BJ (cell line): ENCODE measurements at places on chromosomes 7 and 10.

DNA sequence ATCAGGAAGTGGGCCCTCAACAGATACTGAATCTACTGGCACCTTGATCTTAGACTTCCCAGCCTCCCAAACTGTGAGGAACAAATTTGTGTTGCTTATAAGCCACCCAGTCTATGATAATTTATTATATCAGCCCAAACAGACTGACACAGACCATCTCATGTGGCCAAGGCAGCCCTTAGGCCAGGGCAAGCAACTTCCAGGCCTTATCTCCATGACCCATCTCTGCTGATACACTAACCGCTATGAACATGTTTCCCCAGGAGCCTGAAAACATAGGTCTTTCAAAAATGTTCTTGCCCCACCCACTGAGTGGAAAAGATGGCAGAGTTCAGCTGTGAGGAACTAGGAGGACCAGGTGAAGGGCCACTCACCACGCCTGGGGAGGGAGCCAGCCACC is 3.2 kb upstream of the BLOC1S2 start:
- DNase-seq = no peak

GRCh38 chr7:40545739-40546138 is 410.9 kb downstream of the SUGCT start:
- DNase-seq = no peak

DNA sequence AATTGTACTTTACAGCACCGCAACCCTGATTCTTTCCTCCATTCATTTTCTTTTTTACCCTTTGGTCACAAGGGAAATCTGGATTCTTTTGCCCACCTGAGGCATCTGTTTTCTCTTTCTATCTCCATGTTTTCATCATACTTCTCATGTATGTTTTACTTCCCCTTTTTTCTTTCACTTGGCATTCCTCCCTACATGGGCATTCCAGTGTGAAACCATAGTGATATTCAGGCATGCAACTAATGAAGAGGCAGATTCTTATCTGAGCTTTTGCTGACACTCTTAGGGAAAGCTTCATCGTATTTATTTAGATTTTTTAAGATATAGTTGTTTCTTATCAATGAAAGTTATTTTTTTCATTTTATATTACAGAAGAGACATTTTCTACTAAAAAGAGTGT is 405.2 kb upstream of the TEX47 start:
- DNase-seq = no peak

DNA sequence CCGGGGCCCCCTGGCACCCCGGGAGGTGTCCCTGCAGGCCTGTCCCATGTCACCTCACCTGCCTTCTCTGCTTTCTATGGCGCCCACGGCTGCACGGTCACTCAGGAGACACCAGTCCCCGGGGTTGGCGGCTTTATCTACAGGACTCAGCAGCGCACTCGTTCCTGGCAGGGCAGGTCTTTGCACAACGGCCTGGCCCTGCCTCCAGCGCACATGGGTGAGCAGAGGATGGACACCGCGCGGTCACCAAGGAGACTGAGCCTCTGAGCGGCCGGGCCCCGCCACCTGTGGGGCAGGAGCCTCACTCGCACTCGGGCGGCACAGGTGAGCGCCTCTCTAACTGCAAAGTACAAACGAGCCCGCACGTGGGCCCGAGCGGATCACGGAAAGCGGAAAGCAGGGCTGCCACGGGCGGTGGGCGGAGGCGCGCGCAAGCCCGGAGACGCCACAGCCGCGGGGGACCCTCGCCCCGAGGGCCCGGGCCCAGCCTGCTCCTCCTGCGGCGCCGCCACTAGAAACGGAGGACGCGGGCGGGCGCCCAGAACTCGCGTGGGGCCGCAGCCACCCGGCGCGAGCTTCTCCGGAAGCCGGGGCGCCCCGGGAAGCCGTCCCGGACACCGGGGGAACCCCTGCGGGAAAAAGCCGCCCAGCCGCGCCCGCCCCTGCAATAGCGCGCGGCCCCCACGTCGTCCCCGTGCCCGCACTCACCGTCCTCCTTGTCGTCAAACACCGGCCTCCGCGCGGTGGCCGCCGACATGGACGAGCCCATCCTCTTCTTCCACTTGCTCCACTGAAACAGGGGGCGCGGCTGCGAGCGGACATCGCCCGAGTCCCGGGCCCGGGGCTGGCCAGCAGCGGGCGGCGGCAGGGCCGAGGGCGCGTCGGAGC is 642 bp downstream of the STK32C start:
- no peak for DNase-seq

- no peak for DNase-seq
Measured at GRCh38 chr10:127600479-127600878, 51.4 kb downstream of the NPS start.

DNA sequence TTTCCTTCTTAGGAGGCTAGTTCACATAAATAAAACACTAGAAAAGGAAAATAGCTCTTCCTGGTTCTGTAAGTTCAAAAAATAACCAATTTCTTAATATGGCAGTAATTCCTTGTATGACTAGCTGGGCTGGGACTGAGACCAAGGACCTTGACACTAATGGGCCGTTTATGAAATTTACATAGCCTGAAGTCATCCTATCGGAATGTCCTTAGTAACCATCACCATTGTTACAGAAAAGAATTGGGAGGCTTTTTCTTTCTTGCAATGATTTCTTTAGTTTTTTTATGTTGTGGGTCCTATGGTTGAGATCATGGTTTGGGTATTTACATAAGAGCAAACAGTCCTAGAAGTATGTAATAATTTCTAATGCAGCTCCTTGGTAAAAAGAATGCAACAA is 87.1 kb upstream of the HDAC9 start:
- DNase-seq = peak; percentile 75

DNA sequence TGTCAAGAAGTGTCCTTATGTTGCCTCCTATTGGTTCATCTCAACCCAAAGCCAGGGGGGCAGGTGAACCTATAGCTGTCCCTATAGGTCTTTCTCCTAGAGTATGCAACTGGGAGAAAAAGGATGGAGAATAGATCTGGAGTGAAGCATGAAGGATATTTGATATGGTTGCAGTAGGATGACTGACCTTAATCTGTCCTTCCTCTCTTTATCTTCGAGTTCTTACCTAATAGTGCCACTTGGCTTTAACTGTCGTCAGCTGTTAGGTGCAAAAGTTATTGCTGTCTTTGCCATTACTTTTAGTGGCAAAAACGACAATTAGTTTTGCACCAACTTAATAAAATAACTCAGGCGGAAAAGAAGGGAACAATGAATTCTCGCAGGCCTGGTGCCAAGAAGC is 196.0 kb downstream of the GALNT17 start:
- no peak for DNase-seq

GRCh38 chr10:66041771-66042170 is 884.1 kb upstream of the LRRTM3 start:
- no peak for DNase-seq
